Hepatic stellate cell (primary cell): ENCODE measurements at places on chromosomes 4 and X.

DNA sequence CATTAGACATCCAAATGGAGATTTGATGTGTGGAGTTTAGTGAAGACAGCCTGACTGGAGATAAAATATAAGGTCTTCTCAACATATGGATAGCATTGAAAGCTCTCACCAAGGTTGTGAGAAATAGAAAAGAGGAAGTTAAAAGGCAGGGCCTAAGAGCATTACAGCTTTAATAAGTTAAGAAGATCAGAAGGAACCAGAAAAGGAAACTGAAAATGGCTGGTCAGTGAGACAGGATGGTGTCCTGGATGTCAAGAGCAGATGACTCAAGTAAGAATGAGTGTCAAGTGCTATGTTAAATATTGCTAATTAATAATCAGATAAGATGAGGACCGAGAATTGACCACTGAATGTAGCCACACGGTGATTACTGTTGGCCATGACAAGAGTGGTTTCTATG is 642.9 kb downstream of the STPG2 start:
- DNase-seq, result no peak

DNA sequence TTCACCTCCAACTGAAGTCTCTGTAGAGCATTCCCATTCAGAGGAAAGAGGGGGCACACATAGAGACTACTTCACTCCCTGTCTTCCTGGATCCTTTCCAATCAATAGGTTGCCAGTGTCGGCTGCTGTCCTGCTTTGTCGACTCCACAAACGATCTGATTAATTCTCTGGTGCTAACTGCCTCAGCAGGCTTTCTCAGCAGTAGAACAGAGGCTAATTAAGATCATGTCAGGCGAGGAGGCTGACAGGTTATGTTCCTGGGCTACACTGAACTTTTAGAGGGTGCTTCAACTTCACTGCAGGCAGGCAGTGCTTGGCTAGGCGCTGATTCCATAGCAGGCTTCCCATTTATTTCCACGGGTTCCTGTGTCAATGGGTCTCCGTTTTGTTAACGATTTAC is 79.2 kb downstream of the GRIA3 start:
- DNase-seq, result no peak

GRCh38 chrX:17425551-17425950 is 50.6 kb downstream of the NHS start:
- DNase-seq, result no peak

GRCh38 chrX:125883169-125883568 is 282.9 kb downstream of the DCAF12L2 start:
- DNase-seq, result no peak

DNA sequence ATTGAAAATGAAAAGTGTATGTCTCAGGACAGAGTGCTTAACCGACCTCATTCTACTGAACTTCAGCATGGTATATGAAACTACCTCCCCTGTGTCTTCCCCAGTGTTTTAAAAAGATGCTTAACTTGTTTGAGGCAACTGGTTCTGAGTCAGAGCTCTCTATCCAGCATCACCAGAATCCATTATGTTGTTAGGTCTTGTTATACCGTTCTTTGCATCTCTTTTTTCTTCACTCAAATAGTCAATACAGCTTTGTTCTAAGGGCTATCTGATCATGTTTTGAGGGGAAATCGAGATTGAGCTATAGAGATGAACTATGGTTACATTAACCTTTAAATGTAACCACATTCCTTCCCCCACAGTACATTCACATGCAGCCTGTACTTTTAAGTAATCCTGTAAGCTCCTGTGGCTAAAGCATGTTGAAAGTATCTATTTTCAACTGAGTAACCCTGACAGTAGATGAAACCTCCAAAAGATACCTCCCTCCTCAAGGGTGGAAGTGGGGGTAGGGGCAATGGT is 514.4 kb downstream of the RPA4 start:
- no peak for DNase-seq

DNA sequence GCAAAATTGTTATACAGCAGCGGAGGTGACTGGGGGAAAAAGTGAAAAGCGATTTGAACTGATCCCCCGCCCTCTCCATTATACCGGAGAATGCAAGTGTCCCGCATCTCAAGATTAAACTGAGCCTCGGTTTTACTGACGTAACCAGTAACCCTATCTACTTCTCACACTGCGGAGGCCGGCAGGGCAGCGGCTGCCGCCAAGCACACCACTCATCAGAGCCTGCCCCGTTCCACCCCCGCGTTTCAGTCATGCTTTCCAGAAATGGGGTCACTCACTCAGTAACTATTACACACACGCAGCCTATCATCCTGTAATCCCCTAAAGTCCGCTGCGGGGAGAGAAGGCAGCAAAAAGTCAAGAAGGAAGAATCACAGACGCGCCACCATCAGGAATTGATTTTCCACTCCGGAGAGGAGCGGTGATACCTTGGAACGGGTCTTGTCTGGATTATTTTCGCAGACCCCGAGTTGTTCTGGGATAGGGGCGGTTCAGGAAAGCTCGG is 1.4 kb downstream of the RPS6KA3 start:
- peak; percentile 38 for DNase-seq

- no peak for DNase-seq
These were observed 278.0 kb downstream of the ANK2 start for GRCh38 chr4:113327494-113327893.

GRCh38 chr4:43369036-43369594 is 476.6 kb downstream of the GRXCR1 start:
- no peak for DNase-seq

- no peak for DNase-seq
These were observed 7.3 kb upstream of the CSF2RA start for GRCh38 chrX:1261285-1261684.

DNA sequence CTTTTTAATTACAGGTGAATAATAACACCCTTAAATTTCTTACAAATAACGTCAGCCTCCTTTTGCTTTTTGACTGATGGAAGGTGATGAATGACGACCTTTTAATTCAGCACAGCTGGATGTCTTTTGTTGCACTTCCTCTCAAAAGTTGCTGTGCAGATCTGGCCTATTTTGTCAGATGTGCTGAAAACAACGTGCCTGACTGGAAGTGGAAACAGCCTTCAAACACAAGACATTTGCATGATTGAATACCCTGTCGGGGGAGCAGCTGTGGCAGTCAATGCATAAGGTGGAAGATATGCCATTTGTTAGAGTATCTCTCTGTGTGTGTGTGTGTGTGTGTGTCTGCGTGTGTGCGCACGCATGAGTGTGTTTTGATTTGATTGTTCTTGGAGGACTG is 579.7 kb downstream of the SPRY1 start:
- no peak for DNase-seq

DNA sequence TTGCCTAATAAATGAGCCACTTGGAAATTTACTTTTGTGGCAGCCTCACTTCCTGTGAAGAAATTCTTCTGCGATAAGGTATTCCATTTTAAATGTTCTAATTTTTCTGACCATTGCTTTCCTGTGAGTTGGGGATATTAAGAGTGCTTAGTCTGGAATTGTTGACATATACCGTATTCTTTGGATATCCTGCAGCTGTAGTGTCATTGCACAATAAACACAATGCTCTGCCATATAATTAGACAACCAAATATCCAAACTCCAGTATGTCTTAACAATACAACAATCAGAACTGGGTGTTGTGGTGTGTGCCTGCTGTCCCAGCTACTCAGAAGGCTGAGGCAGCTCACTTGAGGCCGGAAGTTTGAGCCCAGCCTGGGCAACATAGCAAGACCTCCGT is 99.4 kb downstream of the LUZP4 start:
- DNase-seq, result no peak

DNA sequence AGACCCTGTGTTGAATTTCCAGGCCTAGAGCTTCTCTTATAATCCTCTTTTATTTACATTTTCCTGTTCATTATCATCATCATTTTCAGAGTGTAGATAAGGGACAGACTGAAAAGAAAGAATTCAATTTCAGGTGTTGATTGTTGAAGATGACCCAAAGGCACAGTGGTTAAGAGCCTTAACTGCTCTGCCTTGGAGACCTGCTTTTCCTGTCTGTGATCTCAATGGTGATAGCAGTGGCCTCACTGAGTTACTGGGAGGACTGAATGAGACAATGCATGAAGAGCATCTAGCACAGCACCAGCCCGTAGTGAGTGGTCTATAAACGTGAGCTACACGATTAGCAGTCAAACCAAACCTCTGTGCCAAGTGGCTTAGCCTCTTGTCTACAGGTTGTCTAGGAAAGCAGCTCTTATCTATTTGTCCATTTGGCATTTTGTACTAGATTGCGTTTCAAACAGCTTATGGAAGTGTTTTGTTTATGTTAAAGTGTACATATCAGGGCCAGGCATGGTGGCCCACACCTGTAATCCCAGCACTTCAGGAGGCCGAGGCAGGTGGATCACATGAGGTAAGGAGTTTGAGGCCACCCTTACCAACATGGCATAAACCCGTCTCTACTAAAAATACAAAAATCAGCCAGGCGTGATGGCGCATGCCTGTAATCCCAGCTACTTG is 41.5 kb downstream of the SETD7 start:
- DNase-seq, result no peak

DNA sequence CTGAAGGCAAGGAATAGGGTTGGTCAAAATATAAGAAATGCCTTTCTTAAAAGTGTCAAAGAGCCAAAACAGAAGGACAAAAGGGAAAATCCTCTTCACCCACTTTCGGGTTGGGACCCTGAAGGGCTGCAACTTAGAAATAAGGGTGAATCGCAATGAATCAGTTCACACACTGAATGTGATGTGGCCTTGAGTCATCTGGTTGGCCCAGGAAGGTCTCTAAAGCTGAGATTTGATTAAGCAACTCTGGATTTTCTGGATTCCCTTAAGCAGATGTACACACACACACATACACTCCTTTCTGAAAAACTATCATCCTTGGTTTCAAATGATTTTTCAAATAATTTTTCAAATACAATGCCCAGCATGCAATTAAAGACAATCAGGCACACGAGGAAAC is 13.1 kb downstream of the TAB3 start:
- DNase-seq, result no peak

- DNase-seq, result no peak
These were observed 14.5 kb downstream of the TMEM131L start for GRCh38 chr4:153480704-153481103.

GRCh38 chr4:78945651-78946179 is 6.5 kb upstream of the PAQR3 start:
- DNase-seq, result no peak

GRCh38 chr4:168434993-168435392 is 45.3 kb downstream of the DDX60L start:
- DNase-seq, result no peak

DNA sequence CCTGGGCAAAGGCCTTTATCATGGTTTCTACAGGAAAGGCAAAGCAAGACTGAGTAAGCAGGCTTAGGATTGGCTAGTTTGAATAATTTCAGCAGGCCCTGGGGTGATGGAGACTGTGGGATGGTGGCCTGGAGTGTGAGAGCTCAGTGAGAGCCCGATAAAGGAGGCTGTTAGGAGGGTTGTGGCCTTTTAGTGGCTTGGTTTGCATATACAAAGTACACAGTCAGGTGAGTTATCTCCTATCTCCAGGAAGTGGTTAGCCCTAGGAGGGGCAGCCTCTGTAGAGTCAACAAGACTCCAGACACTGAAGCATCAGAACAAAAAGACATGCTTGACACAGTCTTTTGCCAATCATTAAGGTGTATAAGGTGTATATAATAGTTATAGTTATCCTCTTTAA is 157.2 kb downstream of the CFAP299 start:
- no peak for DNase-seq

DNA sequence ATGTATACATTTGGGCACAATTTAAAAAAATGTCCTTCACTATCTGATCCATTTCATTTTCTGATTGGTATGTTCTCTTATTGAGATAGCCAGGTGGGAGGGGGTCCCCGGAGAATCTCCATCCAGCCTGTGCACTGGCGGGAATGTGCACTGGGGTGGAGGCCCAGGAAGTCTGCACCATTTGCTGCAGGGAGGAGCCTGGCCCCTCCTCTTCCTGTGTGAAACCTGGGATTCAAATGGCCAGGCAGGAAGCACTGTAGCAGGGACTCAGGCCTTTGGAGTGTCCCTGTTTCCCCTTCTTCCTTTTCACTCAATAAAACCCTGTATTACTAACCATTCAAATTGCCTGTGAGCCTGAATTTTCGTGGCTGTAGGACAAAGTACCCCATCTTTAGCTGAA is 44.3 kb downstream of the GPRIN3 start:
- no peak for DNase-seq

DNA sequence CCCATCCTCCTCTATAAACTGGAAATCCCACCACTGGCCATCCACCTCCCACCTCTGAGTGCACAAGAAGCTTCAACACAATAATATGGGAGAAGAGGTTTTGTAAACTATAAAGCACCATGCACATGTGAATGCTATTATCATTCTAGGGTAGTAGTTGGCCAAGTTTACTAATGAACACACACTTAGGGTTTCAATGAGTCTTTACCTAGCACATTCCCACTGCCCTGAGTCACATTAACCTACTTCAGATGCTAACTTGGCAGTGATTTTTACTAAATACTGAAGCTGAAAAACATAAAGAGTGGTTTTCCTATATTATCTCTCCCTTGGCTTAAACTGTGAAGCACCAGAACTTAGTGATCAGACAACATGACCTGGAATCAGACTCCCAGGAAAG is 93.9 kb downstream of the SH3KBP1 start:
- no peak for DNase-seq

DNA sequence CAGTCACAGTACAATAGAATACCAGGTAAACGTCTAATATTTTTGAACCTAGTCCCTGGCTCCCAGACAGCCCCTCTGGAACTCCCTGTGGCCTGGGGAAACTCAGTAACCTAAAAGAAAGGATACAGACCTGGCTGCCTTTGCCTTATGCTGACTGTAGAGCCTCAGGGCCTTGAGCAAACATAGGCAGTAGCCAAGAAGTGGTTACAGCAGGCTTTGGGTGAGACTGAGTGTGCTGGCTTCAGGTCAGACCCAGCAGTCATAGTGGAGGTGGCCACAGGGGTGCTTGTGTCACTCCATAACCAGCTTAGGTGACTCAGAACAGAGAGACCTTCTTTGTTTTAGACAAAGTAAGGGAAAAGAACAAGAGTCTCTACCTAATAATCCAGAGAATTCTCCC is 141.8 kb upstream of the PRDX4 start:
- no peak for DNase-seq

DNA sequence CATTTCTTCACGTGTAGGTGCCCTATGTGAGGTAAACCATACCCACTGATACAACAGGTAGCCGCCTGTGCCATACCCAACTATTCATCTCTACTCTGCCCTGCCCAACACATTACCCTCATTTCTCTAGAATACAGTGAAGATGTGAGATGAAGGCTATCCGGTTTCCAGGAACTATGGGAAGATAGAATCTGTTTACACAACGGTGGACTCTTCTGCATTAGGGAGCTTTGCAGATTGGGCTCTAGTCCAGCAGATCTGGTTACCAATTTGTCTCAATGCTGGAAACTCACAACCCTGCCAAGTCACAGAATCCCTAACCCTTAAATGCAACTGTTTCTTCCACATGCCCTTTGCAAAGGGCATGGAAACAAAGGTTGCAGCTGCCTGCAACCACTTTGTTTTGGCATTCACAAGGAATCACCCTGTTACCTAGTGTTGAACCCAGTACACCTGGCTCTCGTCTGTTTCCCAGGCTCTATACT is 6.4 kb upstream of the SLAIN2 start:
- DNase-seq, result no peak

- DNase-seq, result peak; percentile 22
These were observed 160.3 kb downstream of the OR13H1 start for GRCh38 chrX:131704136-131704695.
